ENCODE measurements at places on chromosomes 5 and 9.

DNA sequence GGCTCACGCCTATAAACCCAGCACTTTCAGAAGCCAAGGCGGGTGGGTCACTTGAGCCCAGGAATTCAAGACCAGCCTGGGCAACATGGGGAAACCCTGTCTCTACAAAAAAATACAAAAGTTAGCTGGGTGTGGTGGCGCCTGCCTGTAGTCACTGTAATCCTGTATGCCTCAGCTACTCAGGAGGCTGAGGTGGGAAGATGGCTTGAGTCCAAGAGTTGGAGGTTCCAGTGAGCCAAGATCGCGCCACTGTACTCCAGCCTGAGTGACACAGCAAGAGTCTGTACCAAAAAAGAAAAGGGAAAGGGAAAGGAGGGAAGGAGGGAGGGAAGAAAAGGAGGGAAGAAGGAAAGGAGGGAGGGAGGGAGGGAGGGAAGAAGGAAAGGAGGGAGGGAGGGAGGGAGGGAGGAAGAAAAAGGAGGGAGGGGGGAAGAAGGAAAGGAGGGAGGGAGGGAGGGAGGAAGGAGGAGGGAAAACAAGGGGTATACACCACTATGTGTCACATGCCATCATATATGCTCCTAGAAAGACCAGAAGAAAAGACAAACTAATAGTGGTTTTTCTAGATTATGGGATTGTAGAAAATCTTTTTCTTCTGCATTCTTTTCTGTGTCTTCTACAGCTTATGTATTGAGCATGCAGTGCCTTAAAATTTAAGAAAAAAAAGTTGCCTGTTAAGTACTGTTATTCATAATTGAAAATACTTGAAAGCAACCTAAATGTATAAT is 240.1 kb downstream of the DENND1A start:
- no peak for DNase-seq

GRCh38 chr5:67291671-67292070 is 95.1 kb upstream of the CD180 start:
- no peak for DNase-seq

DNA sequence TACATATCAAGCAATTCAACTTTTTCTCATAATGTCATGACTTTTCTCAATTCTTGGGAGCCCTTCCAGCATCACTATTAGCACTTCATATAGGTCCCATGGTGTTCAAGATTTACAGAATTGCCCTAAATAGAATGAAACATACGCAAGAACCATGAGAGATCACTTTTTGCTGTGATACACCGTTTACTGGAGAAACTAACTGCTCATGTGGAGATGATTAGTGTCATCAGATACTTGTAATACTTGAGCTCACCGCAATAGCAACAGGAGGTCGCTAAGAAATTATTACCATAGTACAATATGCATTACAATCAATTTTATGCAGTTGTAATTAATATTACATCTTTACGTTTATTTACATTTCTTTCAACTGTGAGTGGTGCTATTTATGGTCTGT is 4.8 kb upstream of the PCSK5 start:
- no peak for DNase-seq

GRCh38 chr9:95504053-95504963 is 12.5 kb downstream of the PTCH1 start:
- no peak for DNase-seq

DNA sequence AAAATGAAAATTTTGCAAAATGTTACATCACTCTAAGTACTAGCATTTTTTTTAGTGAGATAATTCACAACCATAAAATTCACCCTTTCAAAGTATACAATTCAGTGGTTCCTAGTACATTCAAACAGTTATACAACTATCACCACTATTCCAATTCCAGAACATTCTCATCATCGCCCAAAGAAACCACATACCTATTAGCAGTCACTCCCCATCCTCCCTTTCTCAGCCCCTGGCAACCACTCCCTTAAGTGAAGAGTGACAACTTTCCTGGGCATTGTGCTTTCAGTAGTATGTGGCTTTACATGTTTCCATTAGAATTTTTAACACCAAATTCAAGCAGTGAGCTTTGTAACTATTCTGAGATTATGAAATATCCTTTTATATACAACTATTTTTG is 81.4 kb downstream of the RASEF start:
- no peak for DNase-seq

- DNase-seq = peak; percentile 7
Measured at GRCh38 chr9:108850293-108850897, 5.4 kb downstream of the ACTL7B start.

- peak; percentile 7 for DNase-seq
Measured at GRCh38 chr9:116646661-116647514, 40.2 kb upstream of the TRIM32 start.

- DNase-seq = no peak
Measured at GRCh38 chr5:168317096-168317520, 25.7 kb downstream of the WWC1 start.

- DNase-seq = no peak
Measured at GRCh38 chr9:71306134-71306533, 184.7 kb upstream of the TRPM3 start.

- DNase-seq = no peak
Measured at GRCh38 chr9:792331-793260, 48.9 kb upstream of the DMRT1 start.

DNA sequence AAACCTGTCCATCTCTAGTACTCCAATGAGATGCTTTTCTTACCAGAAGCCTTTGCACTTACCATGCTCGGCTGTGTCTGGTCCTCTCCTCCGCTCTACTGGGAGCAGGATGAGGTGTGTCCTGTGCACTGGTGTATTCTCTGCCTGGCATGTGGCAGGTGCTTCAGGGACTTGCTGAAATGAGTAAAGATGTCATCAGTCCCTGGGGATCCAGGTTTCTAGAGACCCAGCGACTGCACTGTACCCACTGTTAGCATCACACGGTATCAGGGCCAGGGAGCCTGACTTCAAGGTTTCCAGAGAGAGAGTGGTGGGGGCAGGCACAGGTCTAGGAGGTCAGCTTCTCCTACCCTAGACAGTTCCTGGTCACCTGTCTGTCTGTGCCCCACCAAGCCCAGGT is 10.5 kb downstream of the PTTG1 start:
- no peak for DNase-seq
